ENCODE measurements at places on chromosomes 4 and X. TPM values are rescaled to one million over a fixed set of nuclear protein-coding genes. Genes with fewer than 3 reads are reported as not detected.

The PDZD11 gene
- 32.1 TPM for total RNA-seq

The NLRP2B gene
- total RNA-seq, result not detected

The SPOCK3 gene
- total RNA-seq, result not detected

The PAGE2 gene
- not detected for total RNA-seq

The SHISA3 gene
- total RNA-seq, result not detected

The BBS12 gene
- total RNA-seq, result 2.2 TPM

The LIMCH1 gene
- total RNA-seq, result not detected

The SYTL4 gene
- total RNA-seq, result not detected

The NPY2R gene
- total RNA-seq, result not detected

- ATAC-seq, result no peak
These were observed 11.1 kb downstream of the APEX2 start for GRCh38 chrX:55011294-55011693.

GRCh38 chr4:140048419-140048995 lies 105.5 kb downstream of the MAML3 start:
- no peak for ATAC-seq

GRCh38 chr4:52660643-52661042 lies 1.5 kb upstream of the USP46 start:
- no peak for ATAC-seq

DNA sequence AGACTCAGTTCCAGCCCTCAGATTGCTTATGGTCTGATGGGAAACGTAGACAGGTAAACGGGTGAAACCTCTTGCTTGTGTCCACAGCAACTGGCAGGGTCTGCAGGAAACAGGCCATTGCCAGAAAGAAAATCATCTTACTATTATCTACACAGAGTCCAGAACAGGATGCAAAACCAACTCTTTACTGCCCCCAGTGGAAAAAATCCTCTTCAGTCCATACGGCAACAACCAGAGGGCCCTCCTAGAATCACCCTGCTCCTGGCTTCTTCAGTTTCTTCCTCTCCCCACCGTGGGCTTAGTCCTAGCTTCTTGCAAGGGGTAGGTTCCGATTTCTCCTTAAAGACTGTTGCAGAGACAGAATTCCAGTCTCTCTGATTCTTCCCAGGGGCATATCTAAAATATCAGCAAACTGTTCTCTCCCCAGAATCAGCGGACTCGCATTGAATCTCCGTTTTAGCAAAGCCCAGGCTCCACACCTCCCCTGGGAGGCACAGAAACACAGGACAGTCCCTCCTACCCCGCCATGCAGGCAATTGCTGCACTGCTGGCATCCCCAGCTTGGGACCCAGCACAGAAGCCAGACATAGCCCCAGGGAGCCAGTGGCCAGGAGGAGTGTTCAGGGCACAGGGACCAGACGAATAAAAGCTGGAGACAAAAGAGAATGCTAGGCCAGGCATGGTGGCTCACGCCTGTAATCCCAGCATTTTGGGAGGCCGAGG lies 41.0 kb upstream of the SH3RF1 start:
- ATAC-seq, result no peak

DNA sequence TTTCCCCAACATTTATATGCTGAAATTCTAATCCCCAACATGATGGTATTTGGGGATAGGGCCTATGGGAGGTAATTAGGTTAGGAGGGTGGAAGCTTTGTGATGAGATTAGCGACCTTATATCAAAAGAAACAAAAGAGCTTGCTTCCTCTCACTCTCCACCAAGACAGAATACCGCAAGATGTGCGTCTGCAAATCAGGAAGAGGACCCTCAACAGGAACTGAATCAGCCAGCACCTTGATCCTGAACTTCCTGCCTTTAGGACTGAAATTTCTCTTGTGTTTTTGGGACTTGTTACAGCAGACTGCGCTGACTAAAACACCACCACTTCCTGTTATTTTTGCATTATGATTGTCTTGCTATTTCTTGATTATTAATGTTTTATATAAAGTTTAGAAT lies 1889.4 kb downstream of the C4orf33 start:
- ATAC-seq, result no peak

DNA sequence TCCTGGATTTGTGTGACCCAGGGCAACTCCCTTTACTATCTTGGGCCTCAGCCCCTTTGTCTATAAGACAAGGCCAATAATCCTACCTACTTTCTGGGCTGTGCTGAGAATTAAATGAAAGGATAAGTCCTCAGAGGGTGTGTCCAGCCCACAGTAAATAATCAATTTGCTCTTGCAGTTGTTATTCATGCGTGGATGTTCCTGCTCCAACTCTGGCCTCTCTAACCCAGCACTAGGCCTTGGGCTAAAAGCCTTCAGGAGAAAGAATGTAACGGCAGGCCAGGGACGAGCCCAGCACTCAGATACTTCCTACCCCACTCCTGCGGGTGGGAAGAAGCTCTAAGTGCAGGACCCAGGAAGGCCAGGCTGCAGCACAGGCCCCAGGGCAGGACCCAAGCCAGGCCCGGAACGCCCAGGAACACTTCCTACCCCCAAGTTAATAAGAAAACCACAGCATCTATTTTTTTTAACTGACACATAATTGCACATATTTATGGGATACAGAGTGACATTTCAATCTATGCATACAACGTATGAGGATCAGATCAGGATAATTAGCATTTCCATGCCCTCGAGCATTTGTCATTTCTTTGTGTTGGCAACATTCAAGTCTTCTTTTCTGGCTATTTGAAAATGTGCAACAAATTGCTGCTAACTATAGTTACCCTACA lies 179.6 kb upstream of the RBPJ start:
- ATAC-seq, result no peak

- no peak for ATAC-seq
These were observed 52.8 kb upstream of the CD99 start for GRCh38 chrX:2638279-2638678.

- no peak for ATAC-seq
These were observed 523.1 kb downstream of the MID1IP1 start for GRCh38 chrX:39324233-39324930.

DNA sequence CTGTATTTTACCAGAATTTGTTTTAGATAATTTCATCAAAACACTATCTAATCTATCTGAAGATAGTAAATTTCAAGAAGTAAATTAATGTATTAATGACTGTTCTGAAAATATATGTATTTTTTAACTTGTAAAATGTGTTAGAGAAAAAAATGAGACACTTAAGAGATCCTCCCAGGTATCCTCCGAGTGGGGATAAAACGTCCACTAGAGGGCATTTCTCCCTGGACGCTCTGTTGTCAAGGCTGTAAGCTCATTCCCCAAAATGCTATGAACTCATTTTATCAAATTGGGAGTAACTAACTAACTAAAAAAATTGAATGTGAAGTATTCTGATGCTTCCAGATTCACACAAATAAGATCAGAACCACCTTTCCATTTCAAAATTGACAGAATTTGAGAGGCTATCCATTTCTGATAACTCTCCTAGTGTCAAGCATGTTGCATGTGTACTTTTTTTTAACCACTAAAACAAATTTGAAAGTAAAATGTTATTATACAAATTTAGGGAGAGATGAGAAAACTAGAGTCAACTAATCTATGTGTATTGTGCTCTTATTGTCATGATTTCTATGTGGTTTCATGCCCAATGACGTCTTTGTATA lies 337.3 kb upstream of the HS3ST1 start:
- no peak for ATAC-seq

GRCh38 chr4:139171876-139172691 lies 4.9 kb downstream of the ELF2 start:
- ATAC-seq, result peak; percentile 50

DNA sequence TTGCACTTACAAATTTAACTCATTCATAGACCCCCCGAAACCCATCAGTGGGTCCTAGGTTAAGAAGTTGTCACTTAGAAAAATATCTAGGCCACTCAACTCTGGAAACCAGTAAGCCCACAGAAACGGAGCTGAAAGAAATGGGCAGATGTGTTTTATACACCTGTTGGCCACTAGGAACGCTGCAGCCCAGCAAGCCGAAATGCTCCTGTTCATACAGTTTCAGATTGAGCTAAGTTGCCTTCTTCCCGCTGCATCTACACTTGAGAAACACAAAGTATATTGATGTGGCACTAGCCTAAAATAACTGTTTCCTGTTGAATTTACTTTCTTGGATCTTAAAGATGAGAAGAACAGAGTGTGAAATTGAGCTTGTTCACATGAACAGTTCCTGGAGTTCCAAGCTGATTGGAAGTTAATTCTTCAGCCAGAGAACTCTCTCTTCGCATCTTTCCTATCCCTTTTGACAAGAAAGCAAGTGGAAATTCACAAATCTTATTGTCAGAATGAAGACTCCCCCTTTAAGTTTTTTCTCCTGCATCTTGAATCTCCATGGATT lies 174.1 kb downstream of the RBMX2 start:
- ATAC-seq, result no peak

GRCh38 chr4:173045571-173045970 lies 123.0 kb upstream of the GALNT7 start:
- ATAC-seq, result no peak

DNA sequence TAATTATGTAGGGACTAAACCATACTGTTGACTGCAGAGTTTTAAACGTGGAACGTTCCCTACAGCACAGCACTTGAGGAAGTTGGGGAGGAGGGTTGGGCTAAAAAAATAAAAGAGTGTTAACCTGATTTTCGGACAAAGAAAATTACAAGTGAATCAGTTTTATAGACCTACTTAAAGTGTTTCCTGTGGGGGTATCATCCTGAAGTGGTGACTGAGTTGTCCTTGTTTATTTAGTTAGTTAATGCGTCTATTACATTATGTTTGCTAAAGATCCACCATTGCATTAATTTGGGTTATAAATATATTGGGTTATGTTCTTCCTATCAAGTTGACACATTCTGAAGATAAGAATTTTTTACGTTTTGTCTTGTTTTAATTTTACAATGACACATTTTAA lies 14.7 kb downstream of the UNC5C start:
- ATAC-seq, result no peak

DNA sequence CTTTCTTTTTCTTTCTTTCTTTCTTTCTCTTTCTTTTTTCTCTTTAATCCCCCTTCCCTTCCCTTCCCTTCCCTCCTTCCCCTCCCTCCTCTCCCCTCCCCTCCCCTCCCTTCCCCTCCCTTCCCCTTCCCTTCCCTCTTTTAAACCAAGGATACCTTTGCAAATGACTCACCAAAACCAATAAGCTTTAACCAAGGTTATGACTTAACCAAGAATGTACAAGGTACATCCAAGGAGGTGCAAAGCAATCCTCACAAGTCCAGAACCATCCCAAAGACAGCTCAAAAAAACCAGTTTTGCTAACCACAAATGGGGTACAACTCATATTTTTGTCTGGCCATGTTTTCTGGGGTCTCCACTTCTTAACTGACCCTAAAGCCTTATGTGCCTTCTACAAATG lies 174.7 kb upstream of the PPP1R2C start:
- ATAC-seq, result no peak

GRCh38 chr4:5812506-5813229 lies 80.2 kb downstream of the CRMP1 start:
- peak; percentile 62 for ATAC-seq

GRCh38 chr4:152590179-152591031 lies 54.5 kb upstream of the FBXW7 start:
- no peak for ATAC-seq

GRCh38 chr4:88969271-88969670 lies 87.7 kb downstream of the FAM13A start:
- no peak for ATAC-seq

GRCh38 chrX:26954029-26954428 lies 509.1 kb downstream of the PPP4R3C start:
- no peak for ATAC-seq

- ATAC-seq, result no peak
These were observed 37.4 kb downstream of the MGARP start for GRCh38 chr4:139242511-139243051.

- ATAC-seq, result peak; percentile 19
These were observed 694 bp downstream of the PDS5A start for GRCh38 chr4:39976945-39977488.

DNA sequence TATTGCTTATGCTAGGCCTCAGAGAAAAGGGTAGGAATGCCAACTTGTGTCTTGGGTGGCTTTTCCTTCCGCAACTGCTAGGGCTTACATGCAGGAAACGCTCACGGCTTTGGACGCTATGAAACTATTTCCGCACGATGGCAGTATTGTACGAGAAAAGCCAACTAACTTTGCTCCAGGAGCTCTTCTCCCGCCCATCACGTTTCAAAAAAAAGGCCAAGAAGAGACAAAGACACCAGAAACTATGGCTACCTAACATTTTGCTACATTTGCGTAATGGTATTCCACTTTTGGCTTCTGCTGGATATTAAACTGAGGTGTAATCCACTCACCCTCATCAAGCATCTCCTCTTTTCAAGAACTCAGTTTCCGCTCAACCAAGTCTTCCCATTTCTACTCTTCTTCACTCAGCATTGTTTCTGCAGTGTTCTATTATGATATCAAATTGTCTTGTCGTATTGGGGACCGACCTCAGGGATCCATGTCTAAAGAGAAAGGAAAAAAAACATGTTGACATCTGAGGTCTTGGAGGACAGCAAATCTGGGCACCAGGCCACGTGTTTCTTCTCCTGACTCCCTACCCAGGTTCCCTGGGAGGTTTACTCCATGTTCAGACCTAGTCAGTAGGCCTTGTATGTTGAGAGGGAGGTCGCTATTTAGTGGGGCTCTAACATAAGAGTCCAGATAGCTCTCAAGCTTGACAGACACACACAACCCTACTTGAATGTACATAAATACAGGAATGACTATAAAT lies 239.4 kb upstream of the STK26 start:
- ATAC-seq, result no peak

DNA sequence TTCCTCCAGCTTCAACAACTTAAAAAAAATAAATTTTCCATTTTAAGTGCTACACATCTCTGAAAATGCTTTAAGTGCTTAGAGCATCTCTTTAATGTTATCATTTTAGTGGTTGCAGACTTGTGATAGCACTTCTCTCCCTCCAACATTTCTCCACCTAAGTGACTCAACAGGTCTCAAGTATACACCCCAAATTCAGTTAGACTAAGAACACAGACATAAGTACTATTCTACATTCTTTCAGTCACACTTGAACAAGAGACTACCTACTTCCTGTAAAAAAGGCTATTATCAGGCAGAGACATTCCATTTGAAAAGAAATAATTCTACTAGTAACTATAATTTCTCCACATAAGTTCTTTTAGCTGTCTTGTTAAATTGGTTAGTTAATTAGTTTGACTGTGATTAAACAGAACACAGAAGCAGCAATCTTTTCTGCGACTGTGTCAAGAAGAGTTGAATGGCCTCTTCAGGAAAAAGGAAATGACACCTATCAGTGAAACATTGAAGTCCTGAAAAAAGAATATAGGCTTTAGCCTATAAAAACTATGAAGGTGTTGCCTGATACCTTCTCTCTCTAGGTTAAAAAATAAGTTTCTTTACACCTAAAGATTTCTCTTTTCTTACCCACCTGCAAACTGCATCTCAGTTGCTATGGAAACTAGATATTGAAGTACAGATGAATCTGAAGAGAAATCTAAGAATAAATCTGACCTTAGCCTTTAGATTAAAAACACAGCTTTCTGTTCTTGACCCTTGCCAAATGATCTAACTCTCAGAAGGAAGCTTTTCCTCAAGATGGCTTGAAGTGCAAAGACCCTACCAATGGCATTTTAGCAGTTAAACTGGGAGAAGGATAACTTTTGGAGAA lies 18.0 kb downstream of the NAF1 start:
- ATAC-seq, result no peak
